ENCODE measurements at places on chromosomes 2 and 18. TPM values are rescaled to one million over a fixed set of nuclear protein-coding genes. Genes with fewer than 3 reads are reported as not detected.

DNA sequence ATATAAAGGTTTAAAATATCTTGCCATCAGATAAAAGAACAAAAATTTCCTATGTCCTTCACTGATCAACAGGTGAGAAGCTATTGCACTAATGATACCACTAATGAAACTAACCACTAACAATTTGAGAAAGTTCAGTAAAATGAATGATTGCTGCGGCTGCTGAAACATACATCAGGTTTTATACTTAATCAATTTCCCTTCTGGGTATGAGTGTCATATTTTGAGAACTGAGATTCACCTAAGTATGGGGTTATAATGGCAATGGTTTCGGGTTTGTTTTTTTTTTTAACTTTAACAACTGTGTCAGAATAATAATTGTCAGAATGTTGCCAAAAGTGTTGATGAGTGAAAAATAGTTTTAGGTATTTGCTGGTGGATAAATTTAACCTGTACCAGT is 151.3 kb upstream of the SLC39A10 start:
- no peak for DNase-seq

NT5DC4 gene
- not detected for total RNA-seq

DNA sequence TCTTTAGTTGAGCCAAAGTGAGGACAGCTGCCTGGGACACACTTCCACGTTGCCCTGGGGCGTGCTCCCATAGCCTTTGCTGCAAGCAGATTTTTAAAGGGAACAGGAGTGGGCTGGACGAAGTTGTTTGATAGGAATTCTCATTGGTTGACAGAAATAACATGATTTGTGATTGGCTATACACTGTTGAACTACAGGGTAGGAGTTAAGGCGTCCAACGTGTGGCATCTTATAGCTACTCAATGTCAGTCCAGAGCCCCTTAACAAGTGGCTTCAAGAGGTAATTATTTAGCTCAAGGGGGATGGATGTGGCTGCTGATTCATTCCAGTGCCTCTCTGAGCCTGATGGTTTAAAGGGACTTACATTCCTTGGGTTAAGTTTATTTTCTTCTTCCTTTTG is 65.5 kb downstream of the ACAA2 start:
- no peak for DNase-seq

CNRIP1 gene
- total RNA-seq: not detected

GRCh38 chr2:18520451-18521425 is 39.7 kb downstream of the RDH14 start:
- DNase-seq: peak; percentile 85

REG1B gene
- not detected for total RNA-seq

- DNase-seq: no peak
Observed at GRCh38 chr18:63378919-63379638, 12.1 kb upstream of the KDSR start.

RETREG2 gene
- 58.8 TPM for total RNA-seq

CLIP4 gene
- 19.5 TPM for total RNA-seq

BOLL gene
- total RNA-seq: not detected

DNA sequence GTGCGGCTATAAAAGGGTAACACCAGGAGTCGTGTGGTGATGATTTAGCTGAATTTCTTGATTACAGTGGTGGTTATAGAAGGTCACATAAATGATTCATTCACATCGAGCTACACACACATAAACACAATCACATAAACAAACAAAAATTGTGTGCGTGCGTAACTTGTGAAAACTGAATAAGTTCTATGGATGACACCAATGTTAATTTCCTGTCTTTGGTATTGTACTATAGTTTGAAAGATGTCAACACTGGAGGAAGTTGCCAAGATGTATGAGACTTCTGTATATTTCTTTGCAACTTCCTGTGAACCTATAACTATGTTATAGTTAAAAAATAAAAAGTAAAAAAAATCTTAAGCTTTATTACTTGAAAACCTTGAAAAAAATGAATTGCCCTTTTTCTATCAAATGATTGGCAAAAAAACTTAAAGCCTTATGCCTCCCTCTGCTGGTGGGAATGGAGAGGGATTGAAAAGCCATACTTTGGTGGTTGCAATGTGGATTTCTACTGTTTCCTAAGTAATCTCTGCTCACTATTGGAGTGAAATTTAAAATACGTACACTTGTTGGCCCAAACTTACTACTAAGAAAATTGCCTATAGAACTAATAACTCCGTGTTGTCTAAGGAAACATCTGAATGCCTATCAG is 227.7 kb downstream of the RPIA start:
- peak; percentile 17 for DNase-seq

DNA sequence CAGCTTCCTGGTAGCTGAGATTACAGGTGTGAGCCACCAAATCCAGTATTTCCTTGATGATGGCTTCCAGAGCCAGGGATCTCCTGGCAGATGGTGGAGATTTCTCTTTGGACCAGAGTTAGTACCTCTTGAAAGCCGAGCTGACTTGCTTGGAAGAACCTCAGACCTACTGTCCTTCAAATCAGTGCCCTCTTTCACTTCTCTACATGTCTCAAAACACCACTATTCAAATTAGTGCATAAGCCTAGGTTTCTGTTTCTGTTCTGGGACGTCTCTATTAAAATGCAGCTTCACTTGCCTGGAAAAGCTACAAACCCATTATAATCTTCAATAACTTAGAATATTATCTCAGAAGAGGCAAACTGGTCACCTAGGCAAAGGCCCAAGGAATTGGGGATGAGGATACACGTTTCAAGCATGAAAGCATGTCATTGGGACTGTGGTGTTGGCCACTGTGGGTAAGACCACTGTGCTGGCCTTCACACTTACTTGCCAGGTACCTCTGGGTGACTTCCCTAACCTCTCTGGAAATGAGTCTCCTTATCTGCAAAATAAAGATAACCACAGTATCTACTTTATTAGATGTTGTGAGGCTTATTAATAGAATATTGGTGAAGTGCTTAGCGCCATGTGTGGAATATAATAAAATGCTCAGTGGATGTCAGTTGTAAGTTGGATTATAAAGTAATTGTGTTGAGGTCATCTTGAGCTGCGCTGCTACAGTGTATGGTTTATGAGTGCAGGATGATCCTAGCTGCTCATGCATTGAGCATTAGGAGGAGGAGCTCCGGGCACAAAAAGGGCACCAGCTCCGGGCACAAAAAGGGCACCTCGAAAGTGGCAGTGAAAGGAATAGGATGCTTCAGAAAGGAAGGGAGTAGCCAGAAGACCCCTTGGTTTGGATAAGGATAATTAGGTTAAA is 84.5 kb downstream of the DOCK10 start:
- no peak for DNase-seq

DNA sequence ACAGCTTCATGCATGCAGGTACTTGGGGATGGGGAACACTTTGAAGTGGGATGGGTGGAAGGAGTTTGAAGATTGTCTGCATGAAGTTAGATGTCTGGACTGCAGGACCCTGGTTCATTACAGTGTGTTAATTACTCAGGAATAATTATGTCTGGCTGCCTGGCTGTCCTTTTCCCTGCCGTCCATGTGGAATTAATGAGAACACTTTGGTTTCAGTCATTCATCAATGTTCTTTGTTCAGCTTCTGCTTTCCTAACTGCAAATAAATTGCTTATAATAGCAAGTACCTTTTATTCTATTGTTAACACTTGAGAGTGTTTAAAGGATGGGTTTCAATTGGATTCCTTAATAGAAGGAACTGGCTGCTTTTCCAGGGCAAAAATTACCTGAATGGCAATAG is 35.8 kb downstream of the MTCL1 start:
- DNase-seq: no peak

DNA sequence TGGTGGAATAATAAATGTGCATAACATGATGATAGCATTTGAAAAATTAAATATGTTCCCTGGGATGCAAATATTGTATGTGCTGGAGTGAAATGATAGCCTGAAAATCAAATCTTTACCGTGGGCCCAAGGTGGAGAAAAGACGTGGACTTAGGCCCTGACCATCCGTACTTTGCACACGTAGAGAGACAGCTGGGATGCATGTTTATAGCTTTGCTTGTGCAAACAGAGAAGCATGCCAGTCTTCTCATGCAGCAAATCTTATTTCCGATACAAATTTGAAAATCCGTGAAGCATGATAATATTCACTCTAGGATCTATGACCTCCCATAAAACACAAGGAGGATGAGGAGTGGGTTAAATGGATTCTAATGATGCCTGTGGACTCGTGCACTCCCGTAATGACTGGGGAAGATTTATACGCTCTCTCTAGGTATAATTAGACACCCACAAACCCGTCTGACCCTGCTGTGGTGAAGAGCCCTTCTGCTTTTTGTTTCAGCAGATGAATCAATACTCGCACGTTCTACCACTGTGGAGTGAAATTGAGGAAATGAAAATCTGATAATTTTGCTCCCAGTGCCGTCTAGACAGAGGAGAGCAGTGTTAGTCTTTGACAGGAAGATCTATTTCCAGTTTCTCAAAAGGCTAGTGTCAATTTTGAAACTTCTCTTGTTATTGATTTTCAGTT is 810.3 kb upstream of the SALL3 start:
- no peak for DNase-seq

RNU2-63P gene
- total RNA-seq: 8.5 TPM

STK36 gene
- 19.3 TPM for total RNA-seq

CFC1 gene
- not detected for total RNA-seq

GRCh38 chr2:75337016-75337415 is 137.7 kb upstream of the TACR1 start:
- no peak for DNase-seq

DNA sequence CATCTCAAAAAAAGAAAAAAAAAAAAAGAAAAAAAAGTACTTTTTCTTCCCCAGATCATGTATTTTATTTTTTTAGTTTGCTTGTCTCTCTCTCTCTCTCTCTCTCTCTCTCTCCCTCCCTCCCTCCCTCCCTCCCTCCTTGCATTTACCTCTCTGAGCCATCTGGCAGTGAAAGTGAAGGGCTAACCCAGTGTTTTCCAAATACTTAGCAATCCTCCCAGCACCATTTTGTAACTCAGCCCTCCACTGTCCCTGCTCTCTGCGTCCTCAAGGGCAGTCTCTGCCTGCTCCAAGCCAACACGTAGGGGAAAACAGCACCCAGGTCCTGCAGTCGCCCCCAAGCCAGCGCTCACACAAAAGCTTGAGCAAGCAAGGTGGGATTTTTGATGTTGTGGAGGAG is 19.6 kb upstream of the TEX44 start:
- DNase-seq: no peak
